ENCODE measurements at places on chromosomes 2 and 18. TPM values are rescaled to one million over a fixed set of nuclear protein-coding genes. Genes with fewer than 3 reads are reported as not detected.
A peak's percentile ranks its signal among the peaks of the same experiment; 100 is the strongest.

The ADD2 gene
- total RNA-seq: 1.1 TPM

DNA sequence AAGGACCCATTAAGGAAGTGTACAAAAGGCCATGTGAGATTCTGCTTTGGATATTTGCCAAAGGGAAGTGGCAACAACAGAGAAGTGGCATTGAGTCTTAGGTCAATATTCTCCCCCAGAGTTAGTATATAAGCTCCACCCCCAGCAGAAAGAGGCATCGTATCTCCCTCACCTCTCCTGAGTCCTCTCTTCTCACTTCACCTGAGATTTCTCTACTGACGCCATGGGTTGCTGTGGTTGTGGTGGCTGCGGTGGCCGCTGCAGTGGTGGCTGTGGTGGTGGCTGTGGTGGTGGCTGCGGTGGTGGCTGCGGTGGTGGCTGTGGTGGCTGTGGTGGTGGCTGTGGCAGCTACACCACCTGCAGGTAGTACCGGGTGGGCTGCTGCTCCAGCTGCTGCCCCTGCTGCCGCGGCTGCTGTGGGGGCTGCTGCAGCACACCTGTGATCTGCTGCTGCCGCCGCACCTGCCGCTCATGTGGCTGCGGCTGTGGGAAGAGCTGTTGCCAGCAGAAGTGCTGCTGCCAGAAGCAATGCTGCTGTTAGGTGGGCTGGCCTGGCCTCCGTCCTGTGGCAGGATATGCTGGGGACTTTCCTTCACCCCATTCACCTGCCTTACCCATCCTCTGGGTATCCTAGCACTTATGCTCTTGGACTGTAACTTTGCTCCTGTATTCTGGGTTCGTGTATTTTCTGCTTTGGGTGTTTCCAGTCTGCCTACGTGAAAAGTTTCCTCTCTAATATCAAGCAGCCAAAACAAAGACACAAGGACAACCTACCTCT lies 5.9 kb downstream of the SCYGR3 start:
- peak; percentile 19 for DNase-seq

DNA sequence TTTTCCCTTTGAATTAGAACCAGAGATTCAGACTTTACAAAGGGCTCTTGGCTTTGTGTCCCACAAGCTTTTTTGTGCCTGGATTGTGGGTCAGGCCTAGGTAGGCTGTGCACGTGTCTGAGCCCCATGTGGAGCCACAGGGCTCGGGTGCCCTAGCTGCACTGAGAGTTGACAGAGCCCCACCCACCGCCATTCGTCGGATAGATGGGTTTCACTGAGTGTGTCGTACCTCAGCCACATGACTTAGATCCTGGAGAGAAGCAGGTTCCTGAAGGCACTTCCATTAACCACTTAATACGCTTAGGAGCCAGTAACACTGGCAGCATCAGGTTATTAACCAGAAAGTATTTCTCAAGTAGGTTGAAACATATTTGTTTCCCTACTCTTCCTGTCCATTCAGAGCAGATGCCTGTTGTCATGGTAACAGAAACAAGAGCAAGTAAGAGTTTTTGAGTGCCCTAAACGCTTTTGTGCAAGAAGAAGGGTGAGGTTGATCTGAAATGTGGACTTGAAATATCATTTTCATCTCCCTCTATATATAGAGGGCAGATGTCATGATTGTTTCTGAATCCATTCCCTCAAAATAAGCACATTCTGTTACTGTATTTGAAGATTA lies 30.0 kb downstream of the ADCYAP1 start:
- no peak for DNase-seq

- no peak for DNase-seq
These were observed 12.3 kb upstream of the SMAD7 start for GRCh38 chr18:48962994-48963561.

The LBH gene
- 7.2 TPM for total RNA-seq

All from mucosa of descending colon (tissue), 3 donors.